ENCODE measurements at places on chromosomes 7 and 10.

GRCh38 chr7:106104721-106105260 is 7.3 kb downstream of the SYPL1 start:
- DNase-seq, result no peak

- DNase-seq, result no peak
These were observed 31.3 kb downstream of the CH25H start for GRCh38 chr10:89175816-89176215.

GRCh38 chr7:112193915-112194502 is 12.2 kb downstream of the DOCK4 start:
- DNase-seq, result no peak

- no peak for DNase-seq
These were observed 217.3 kb downstream of the ZEB1 start for GRCh38 chr10:31536302-31536701.

DNA sequence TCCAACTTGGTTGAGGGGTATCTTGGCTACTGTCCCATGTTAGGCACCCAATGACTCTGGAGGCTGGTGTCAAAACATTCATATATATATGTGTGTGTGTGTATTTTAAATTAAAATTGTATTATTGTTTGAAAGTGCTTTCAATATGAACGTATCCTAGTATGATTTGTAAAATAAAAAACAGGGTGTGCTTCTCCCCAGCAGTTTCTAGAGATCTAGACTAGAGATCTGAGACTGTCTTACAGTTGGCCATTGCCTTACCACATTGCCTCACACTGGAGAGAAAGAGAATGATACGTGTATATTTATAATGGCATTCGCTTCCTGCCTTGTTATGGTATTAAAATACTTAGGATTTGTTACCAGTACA is 1.2 kb downstream of the BAG3 start:
- DNase-seq, result peak; percentile 81

GRCh38 chr10:8588135-8588534 is 533.6 kb downstream of the GATA3 start:
- no peak for DNase-seq

DNA sequence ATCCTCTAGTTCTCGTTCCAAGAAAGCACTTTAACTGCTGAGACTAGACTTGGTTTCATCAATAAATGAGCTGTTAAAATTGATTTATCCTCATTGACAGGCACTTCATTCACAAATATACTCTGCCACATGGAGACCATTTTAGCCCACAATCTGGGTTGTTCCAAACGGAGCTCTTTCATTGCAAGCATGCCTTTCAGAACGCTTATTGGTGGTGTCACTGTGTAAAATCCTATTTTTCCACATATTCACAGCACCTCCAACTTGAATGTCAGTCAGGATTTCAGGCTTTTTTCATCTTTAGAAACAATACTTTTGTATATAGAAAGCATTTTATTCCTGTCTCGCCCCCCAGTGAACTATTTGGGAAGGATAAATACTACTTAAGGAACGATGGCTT is 424.7 kb upstream of the NRP1 start:
- no peak for DNase-seq

- no peak for DNase-seq
These were observed 5.4 kb upstream of the CEP41 start for GRCh38 chr7:130446259-130446658.

DNA sequence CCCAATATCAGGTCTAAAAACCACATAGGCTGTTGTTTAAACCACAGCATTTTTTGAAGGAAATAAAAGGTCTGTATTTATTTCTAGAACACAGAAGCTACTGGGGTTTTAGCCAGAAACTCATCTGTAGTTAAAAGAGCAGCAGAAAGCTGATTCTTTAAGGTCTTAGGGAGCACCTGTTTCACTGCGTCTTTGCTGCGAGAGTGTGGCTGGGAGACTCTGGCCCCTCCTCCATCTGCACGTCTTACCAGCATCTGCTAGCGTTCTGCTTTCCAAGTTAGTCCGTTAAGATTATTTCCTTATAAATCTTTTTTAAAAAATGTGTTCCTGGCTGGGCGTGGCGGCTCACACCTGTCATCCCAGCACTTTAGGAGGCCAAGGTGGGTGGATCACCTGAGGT is 95.9 kb downstream of the ADARB2 start:
- no peak for DNase-seq

DNA sequence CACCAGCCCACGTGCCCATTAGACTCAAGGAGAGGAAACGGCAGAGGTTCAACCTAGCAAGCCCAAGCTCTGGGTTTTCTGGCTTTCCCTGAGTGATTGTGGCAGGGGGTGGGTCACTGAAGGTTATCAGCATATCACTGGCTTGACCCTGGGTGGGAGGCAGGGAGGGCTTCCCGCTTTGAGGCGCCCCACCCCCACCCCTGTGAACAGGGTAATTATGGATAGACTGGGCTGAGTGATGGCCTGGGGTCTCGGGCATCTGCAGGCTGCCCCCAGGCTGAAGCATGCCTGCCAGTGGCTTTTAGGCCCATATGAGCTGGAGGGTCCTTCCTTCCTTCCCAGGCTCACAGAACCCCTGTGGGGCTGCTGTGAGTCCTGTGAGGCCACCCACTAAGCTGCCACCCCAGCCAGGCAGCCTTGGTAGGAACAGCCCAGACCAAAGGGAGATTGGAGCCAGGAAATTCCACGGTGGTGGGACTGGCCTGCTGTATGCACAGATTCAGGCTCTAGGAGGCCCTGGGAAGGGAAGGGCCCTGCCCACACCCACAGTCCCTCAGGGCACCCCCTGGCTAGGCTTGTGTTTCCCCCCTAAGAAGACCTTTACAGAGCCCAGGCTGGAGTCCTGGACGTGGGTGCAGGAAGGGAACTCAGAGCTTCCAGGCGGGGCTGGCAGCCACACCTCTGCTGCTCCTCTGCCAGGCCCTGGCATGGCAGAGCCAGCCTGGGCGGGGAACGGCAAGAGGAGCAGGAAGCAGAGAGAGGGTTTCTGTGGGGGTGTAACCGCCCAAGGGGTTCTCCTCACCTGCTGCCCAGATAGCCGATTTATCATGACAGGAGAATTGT is 33.1 kb downstream of the GPRIN2 start:
- peak; percentile 85 for DNase-seq
